ENCODE measurements at places on chromosomes 1 and 21.

- peaks cover 67% of the 10 kb centered on the region for H3K4me1 ChIP-seq
- DNase-seq, result no peak
- peaks cover 25% of the 10 kb centered on the region for H3K36me3 ChIP-seq
- no peaks in the 10 kb centered on the region for H3K27me3 ChIP-seq
Measured at GRCh38 chr1:230867101-230867902, 1.0 kb downstream of the C1orf198 start.

- no peak overlapping the region for H3K27ac ChIP-seq
- H3K4me1 ChIP-seq, result peaks cover 12% of the 10 kb centered on the region
- H3K27me3 ChIP-seq, result peaks cover 5% of the 10 kb centered on the region
- DNase-seq, result no peak
- no peaks in the 10 kb centered on the region for H3K36me3 ChIP-seq
Measured at GRCh38 chr1:19062258-19063029, 106.0 kb upstream of the IFFO2 start.

DNA sequence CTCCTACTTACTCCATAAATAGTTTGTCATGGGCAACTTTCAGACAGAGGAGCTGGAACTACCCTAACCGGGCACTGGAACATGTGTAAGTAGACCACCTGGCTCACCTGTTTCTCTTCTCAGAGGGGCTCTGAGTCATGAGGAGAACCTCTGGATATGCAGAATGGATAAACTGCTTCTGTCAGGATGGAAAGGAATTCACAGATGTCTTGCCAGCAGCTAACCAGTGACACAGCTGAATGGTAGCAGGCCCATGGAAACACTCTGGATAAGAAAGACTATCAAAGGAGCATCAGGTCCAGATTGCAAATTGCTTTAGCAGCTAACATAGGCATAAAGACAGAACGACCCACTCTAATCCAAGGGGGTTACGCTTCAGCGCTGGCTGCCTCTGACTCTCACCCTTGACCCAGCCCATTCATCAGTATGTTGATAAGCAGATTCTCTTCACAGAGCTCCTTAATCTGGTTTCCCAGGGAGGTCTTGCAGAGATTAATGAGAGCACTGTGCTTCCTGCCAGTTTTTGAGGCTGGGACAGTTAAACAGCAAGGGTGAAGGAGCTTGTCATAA is 54.2 kb downstream of the HIVEP3 start:
- peaks cover 25% of the 10 kb centered on the region for H3K4me1 ChIP-seq
- no peak overlapping the region for H3K4me3 ChIP-seq
- H3K27me3 ChIP-seq, result no peaks in the 10 kb centered on the region
- H3K27ac ChIP-seq, result no peak overlapping the region
- no peak for DNase-seq

DNA sequence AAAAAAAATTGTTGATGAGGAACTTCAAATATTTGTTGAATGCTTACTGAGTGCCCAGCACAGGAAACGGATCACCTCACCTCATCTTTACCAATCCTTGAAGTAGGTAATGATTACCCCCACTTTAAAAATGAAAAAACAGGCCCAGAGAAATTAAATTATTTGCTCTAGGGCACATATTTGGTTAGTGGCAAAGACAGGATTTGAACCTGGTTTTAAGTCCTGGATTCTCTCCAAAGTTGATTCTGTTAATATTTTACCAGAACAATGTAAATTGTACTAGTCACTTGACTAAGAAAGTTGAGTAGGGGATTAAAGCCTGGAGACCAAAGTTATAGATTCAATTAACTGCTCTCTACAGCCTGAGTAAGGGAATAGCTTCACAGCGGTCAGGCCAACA is 97.9 kb downstream of the GIPC2 start:
- H3K27me3 ChIP-seq, result peaks cover 29% of the 10 kb centered on the region
- peaks cover 2% of the 10 kb centered on the region for H3K4me1 ChIP-seq
- H3K27ac ChIP-seq, result no peak overlapping the region
- H3K4me3 ChIP-seq, result no peak overlapping the region
- no peak for DNase-seq

- H3K27me3 ChIP-seq, result peaks cover 28% of the 10 kb centered on the region
- H3K4me3 ChIP-seq, result no peak overlapping the region
- peaks cover 5% of the 10 kb centered on the region for H3K4me1 ChIP-seq
- H3K27ac ChIP-seq, result no peak overlapping the region
Measured at GRCh38 chr21:15539376-15539775, 190.4 kb upstream of the USP25 start.

DNA sequence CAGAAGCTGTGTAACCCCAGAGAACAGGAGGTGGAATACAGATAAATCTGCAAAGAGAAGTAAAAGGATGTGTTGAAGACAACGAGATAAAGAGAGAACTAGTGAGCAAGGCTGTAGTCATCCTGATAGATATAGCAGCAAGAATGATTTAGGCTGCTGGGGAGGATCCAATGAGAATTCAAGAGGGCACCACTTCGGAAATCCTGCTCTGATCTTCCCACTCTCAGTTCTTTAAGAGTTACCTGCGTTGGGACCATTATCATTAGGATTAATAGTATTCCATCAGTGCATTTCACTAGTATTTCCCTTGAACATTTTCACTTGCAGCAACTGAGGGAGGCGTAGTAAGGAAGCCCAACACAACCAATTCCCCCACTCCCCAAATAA is at the start of gene BRINP3:
BRINP3 (minus strand) TSS at position 103 of the 387 bp plus-strand sequence.
- no peak for DNase-seq
- H3K4me3 ChIP-seq, result peak within 1 kb of the TSS; percentile 88
- H3K36me3 ChIP-seq, result no peaks in the 10 kb centered on the region
- H3K27ac ChIP-seq, result no peak within 1 kb of the TSS
- peaks cover 35% of the 10 kb centered on the region for H3K4me1 ChIP-seq

GRCh38 chr1:18948048-18948912 is 8.2 kb downstream of the IFFO2 start:
- no peak overlapping the region for H3K4me3 ChIP-seq
- peak overlapping the region; percentile 97 for H3K27ac ChIP-seq
- DNase-seq, result no peak
- peaks cover 70% of the 10 kb centered on the region for H3K4me1 ChIP-seq

- DNase-seq, result no peak
- H3K27me3 ChIP-seq, result no peaks in the 10 kb centered on the region
- H3K4me3 ChIP-seq, result no peak overlapping the region
- peaks cover 11% of the 10 kb centered on the region for H3K4me1 ChIP-seq
Measured at GRCh38 chr1:241362350-241362749, 5.3 kb upstream of the RGS7 start.

DNA sequence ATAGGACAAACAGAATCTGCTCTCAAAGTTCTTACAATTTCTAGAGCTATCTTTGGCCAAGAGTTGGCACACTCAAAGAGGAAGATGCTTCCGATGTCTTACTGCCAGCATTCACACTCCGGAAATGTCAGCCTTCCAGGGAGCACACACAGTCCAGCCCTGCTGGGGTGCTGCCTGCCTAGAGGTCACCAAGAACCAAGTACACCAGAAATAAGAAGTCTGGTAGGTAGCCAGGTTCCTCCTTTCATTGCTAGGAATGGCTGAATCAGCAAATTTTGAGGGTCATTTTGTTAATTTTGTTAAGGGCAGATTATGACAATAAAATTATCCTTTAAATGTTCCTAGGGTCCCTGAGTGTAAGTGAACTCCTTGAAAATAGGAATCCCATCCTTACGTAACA is 77.5 kb downstream of the PLPP3 start:
- H3K4me3 ChIP-seq, result no peak overlapping the region
- peaks cover 31% of the 10 kb centered on the region for H3K4me1 ChIP-seq
- no peak for DNase-seq
- H3K27me3 ChIP-seq, result no peaks in the 10 kb centered on the region
- H3K36me3 ChIP-seq, result peaks cover 76% of the 10 kb centered on the region
- H3K27ac ChIP-seq, result no peak overlapping the region

DNA sequence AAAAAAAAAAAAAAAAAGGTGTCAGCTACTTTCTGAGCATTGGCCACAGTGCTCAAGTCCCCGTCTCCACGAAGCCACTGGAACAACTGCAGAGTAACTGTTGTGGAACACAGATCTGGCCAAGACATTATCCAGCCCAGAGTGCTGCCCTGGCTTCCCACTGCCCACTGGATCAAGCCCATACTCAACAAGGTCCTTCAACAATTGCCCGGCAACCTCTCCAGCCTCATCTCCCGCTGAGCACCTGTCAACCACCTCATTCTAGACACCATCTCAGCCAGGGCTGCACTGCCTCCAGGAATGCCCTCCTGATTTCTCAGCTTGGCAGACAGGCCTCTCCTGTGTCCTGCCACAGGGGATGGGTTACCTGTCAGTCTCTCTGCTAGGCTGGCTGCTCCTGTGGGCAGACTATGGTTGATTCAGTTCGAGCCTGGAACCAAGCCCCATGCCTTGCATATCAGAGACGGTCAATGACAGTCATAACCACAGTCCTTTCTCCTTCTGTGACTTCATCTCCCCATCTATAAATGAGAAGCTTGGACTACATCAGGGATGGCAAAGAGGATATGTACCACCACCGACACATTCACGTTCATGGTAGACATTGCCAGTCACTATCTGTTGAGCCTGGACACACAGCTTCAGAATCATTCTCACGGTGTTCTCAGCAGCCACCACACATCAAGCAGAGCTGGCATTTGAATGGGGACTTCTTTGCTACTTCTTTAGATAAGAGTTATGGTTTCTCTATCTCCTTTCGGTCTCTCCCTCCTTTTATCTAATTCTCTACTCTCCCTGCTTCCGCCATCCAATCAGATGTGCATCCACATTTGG is 76.9 kb downstream of the MRPL37 start:
- peak overlapping the region; percentile 98 for H3K27ac ChIP-seq
- DNase-seq, result no peak
- H3K27me3 ChIP-seq, result no peaks in the 10 kb centered on the region

GRCh38 chr21:37553078-37553481 is 186.5 kb downstream of the DYRK1A start:
- H3K4me1 ChIP-seq, result peaks cover 22% of the 10 kb centered on the region
- peak; percentile 36 for DNase-seq
- no peak overlapping the region for H3K27ac ChIP-seq
- no peaks in the 10 kb centered on the region for H3K36me3 ChIP-seq

- no peaks in the 10 kb centered on the region for H3K4me1 ChIP-seq
- H3K4me3 ChIP-seq, result no peak overlapping the region
- H3K27me3 ChIP-seq, result peaks cover 8% of the 10 kb centered on the region
- no peaks in the 10 kb centered on the region for H3K36me3 ChIP-seq
- H3K27ac ChIP-seq, result no peak overlapping the region
- no peak for DNase-seq
Measured at GRCh38 chr1:107879346-107879745, 85.6 kb downstream of the VAV3 start.

DNA sequence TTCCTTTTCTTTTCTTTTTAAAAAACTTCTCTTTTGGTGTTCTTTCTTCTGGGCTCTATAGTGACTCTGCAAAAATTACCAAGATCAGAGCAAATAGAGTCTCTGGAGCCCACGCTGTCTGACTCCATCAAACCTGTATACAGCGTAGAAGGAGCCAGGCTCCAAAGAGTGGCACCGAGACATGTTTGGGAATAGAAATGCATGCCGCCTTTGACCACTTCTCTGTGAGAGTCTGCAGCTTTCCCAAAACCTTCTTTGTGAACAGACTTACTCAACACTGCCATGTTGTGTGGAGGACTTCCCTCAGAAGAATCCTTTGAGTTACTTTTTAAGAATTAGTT is 55.3 kb downstream of the GORAB start:
- no peaks in the 10 kb centered on the region for H3K27me3 ChIP-seq
- no peak overlapping the region for H3K4me3 ChIP-seq
- DNase-seq, result no peak
- H3K4me1 ChIP-seq, result peaks cover 12% of the 10 kb centered on the region
- peaks cover 1% of the 10 kb centered on the region for H3K36me3 ChIP-seq
- H3K27ac ChIP-seq, result peak overlapping the region; percentile 69

GRCh38 chr1:175409938-175410337 is 217.4 kb upstream of the KIAA0040 start:
- no peaks in the 10 kb centered on the region for H3K4me1 ChIP-seq
- no peak for DNase-seq
- H3K36me3 ChIP-seq, result no peaks in the 10 kb centered on the region
- no peaks in the 10 kb centered on the region for H3K27me3 ChIP-seq
- no peak overlapping the region for H3K27ac ChIP-seq

GRCh38 chr1:116179964-116180363 is 68.8 kb downstream of the MAB21L3 start:
- no peaks in the 10 kb centered on the region for H3K4me1 ChIP-seq
- no peaks in the 10 kb centered on the region for H3K36me3 ChIP-seq
- no peak overlapping the region for H3K4me3 ChIP-seq
- H3K27ac ChIP-seq, result no peak overlapping the region
- DNase-seq, result no peak

GRCh38 chr21:33668180-33668579 is 25.9 kb downstream of the ITSN1 start:
- H3K4me1 ChIP-seq, result peaks cover 22% of the 10 kb centered on the region
- DNase-seq, result no peak
- no peak overlapping the region for H3K4me3 ChIP-seq
- no peak overlapping the region for H3K27ac ChIP-seq
- no peaks in the 10 kb centered on the region for H3K27me3 ChIP-seq

- H3K4me3 ChIP-seq, result no peak overlapping the region
- no peak for DNase-seq
- H3K27ac ChIP-seq, result no peak overlapping the region
- H3K27me3 ChIP-seq, result no peaks in the 10 kb centered on the region
Measured at GRCh38 chr1:15225461-15225860, 21.6 kb upstream of the FHAD1 start.

GRCh38 chr1:3650248-3651025 is 534 bp upstream of the WRAP73 start:
- no peak for DNase-seq
- H3K36me3 ChIP-seq, result peaks cover 9% of the 10 kb centered on the region
- no peak overlapping the region for H3K27ac ChIP-seq
- H3K4me3 ChIP-seq, result peak overlapping the region; percentile 71

- H3K4me3 ChIP-seq, result no peak overlapping the region
- peaks cover 13% of the 10 kb centered on the region for H3K4me1 ChIP-seq
- peaks cover 8% of the 10 kb centered on the region for H3K36me3 ChIP-seq
- H3K27me3 ChIP-seq, result no peaks in the 10 kb centered on the region
- no peak for DNase-seq
Measured at GRCh38 chr1:94434365-94435045, 16.3 kb downstream of the ABCD3 start.
